ENCODE measurements at places on chromosomes 2 and 18. TPM values are rescaled to one million over a fixed set of nuclear protein-coding genes. Genes with fewer than 3 reads are reported as not detected.

- DNase-seq = no peak
Observed at GRCh38 chr2:232073699-232074098, 112.2 kb downstream of the DIS3L2 start.

DNA sequence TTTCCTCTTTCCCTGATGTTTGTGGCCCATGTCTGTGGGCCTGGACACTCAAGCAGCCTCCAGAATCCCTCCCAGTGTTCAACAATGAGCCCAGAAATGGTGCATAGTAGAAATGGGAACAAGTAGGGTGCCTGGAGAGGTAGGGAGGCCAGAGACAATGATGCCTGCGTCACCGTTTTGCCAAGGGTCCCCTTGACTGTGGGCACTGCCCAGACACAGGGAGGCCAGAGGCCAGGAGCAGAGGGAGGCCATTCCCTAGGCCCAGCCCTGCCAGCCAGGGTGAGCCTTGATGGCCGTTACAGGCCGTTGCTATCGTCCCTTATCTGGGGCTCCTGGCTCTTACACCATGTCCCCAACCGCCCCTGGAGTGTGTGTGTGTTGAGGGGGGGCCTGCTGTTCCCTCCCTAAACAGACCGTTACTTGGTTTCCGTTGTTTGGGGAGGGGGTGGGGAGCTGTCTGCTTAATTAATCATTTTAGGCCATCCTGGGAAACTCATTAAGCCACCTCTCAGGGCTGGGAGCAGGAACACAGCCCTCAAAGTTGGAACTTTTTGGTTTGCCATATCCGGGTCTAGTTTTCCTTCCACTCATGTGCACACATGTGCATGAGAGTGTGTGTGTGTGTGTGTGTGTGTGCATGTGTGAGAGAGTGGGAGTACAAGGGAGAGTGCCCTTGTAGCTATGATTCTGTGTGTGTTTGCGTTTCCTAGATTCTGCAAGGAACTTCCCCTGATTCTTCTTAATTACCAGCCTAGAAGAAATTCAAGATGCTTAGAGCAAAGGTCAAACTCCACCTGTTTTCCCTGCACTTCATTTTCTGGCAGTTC lies 135.2 kb upstream of the HAAO start:
- DNase-seq = peak; percentile 33

GRCh38 chr2:240868286-240869108 lies at the start of gene AGXT:
TSS of gene AGXT (plus strand) at chr2:240868824. CDS start at chr2:240868866, 42 bp downstream.
- no peak for DNase-seq

DNA sequence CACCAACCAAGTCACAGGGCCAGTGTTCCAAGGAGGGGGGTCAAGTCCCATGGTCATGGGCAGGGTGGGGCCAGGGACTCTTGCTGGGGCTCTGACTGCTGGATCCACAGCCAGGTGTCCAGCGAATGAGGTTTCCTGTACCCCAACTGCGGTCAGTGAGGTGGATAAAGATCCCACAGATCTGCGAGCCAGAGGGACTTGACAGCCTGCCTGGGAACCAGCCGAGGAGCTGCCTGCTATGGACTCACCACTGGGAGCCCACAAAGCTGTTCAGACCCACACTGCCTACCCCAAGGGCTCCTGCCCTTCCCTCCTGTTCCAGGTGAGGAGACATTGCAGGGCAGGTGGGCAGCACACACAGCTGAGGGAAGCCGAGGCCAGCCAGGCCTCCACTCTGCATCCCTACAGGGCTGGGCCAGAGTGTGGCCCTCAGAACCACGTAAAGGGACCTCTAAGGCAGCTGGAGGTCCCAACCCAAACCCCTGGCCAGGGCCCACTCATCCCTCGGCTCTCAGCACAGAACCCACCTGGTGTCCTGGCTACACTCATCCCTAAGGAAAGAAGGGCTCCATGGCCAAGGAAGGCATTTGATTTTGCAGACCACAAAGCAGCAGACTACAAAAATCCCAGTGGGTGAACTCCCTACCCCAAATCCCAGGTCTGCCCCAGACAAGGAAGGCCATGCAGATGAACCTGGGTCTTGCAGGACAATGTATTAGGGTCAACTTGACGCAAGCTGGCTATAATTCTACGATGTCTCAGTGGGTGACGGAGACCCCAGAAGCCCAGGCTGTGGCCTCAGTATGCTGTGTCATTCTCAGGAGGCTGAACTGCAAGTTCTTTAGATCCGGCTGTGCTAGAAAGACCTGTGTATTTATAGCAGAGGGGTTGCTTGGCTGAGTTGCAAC lies 209.2 kb downstream of the MGAT5 start:
- no peak for DNase-seq

GRCh38 chr2:205806143-205806905 lies 124.0 kb downstream of the NRP2 start:
- DNase-seq = no peak

DNA sequence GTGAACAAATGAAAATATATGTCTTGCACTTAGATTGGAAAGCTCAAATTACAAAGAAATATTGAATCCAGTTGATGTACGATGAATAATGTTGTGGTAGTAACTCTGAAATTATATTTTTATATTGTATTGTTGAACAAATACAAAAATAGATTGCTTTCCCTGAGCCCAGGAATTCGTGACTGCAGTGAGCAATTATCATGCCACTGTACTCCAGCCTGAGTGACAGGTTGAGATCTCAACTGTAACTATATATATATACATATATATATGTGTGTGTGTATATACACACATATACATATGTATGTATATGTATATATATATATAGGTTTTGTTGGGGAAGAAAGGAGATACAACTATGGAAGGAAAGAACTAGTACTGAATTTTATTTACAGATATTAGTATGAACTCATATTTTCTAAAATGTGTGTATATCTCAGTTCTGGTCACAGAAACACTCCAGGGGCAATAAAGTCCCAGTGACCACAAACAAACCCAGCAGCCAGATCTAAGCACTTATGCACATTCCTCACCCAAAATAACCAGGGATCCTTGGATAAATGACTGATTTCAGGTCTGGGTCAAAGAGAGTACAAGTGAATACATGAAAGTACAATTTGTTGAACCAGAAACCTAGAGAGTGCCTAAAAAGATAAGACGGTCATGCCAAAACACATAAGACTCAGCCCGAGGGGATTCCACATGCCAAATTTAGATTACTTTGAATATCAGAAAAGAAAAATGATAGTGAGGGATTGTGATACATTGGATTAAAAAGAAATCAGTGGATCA lies 146.3 kb downstream of the TMX3 start:
- DNase-seq = no peak

Gene EFEMP1
- total RNA-seq = 989 TPM
